ENCODE measurements at places on chromosomes 12 and 14.

- no peak for DNase-seq
Measured at GRCh38 chr12:3250576-3250975, 173.4 kb downstream of the TSPAN9 start.

- no peak for DNase-seq
Measured at GRCh38 chr12:14756334-14757143, 46.7 kb downstream of the WBP11 start.

- DNase-seq, result no peak
Measured at GRCh38 chr12:113226696-113227568, 5.7 kb downstream of the TPCN1 start.

GRCh38 chr14:91252871-91253794 lies 8.6 kb upstream of the GPR68 start:
- no peak for DNase-seq

- no peak for DNase-seq
Measured at GRCh38 chr14:81980601-81981306, 447.1 kb upstream of the SEL1L start.

GRCh38 chr12:90543374-90543773 lies 411.6 kb downstream of the CCER1 start:
- no peak for DNase-seq

DNA sequence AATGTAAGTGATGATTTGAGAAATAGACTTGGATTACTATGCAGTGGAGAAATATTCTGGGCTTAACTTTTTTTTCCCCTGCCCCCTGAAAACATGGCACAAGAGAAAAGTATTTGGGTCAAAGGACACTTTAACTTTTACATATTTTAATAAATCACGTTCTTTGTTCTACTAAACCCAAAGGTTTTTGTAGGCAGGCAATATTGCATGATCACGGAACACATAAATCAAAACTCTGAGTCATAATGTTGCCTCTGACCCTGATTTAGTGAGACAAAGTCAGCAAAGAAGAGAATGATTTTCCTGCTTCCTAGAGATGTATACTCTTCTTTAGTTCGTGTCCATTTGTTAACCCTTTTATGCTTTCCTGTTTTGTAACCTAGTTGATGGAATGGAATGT lies 38.0 kb downstream of the ABCD2 start:
- DNase-seq, result no peak

GRCh38 chr12:121720762-121721161 lies 8.2 kb downstream of the TMEM120B start:
- no peak for DNase-seq

DNA sequence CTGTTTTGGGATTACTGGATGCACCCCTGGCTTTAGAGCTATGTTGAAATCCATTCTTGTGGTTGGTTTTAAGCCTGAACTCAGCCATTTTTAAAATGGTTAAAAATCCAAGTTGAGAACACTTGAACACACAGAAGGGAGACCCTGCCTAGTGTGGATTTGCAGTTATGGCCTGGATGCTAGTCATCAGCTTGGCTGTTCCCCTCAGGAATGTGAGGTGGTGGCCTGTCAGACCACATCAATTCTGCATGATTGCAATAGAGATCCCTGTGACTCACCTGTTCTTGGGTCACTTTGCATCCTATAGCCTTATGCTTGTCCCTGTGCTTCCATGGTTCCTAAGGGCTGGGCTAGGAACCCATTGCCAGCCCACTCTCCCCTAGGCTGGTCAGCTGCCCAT lies 454.1 kb downstream of the ATP23 start:
- peak; percentile 55 for DNase-seq

- no peak for DNase-seq
Measured at GRCh38 chr14:60242429-60242828, 6.6 kb upstream of the PPM1A start.

GRCh38 chr14:103195828-103196615 lies 72.8 kb downstream of the TNFAIP2 start:
- no peak for DNase-seq

- DNase-seq, result no peak
Measured at GRCh38 chr14:40629144-40629543, 977.5 kb upstream of the LRFN5 start.

DNA sequence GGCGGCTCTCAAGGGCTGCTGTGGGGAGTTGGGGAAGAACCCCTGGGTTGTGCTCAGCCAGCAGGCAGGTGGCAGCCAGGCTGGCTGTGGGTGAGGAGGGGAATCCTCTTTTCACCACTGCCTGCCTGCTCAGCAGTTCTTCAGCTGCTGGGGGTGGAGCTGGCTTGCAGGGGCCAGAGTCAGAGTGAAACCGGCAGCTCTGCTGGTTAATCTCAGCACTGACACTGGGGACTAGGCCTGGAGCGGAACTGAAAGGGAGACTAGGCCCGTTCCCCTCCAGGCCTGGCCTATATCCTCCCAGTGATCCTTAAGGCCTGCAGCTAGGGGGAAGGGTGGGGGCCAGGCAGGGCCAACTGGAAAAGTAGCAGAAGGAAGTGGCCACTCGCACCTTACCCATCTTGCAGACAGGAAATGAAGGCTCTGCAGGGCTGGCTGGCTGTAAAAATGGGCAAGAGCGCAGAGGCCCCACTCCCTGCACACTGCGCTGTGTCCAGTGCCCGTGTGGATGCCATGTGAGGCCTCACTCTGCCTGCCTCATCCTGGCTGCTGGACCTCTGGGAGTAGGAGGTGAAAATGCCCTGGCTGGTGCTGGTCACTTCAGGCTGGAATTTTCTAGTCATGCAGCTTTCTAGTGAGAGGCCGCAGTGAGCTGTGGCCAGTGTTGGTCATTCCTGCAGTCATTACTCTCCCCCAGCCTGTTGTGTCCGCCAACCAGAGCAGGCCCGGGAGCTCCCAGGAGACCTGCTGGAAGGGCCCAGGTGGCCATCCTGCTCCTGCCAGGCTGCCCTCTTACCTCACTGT lies 39.4 kb downstream of the SH2B3 start:
- DNase-seq, result no peak

- DNase-seq, result no peak
Measured at GRCh38 chr12:122371475-122372045, 50.9 kb downstream of the CLIP1 start.

DNA sequence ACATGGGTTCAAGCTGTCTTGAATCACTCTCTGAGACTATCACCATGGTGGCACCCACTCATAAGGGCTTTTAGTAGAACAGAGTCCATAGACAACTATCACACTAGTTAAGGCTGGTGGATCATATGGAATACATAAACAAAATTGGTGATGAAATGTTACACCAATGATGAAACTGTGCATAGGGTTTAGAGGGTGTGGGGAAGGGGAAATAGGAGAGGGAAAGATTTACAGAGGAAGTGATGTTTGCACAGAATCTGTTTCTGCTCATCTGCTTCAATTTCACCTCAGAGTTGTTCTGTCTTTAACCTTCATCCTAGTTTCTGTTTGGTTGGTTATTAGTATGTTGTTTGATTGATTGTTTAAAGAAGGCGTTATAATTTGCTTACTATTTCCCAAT lies 2.4 kb upstream of the RXYLT1 start:
- DNase-seq, result no peak

GRCh38 chr12:26109343-26109881 lies 15.4 kb downstream of the BHLHE41 start:
- DNase-seq, result no peak

DNA sequence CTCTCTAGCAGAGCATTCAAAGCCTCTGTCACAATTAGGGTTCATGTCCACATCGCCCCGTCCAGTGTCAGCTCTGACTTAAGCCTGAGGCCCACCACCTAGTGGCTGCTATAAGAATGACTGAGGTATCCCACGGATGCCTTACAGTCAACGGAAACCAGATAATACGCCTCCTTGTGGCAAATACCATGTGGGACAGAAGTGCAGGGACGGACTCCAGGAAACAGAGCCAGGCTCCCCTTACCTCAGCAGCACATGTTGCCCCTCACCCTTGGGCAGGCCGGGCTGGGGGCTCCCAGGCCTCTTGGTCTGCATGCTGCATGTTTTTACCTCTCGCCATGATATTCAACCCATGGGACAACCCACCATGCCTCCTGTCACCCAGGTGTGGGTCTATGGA lies 86.3 kb downstream of the VWF start:
- DNase-seq, result peak; percentile 62

DNA sequence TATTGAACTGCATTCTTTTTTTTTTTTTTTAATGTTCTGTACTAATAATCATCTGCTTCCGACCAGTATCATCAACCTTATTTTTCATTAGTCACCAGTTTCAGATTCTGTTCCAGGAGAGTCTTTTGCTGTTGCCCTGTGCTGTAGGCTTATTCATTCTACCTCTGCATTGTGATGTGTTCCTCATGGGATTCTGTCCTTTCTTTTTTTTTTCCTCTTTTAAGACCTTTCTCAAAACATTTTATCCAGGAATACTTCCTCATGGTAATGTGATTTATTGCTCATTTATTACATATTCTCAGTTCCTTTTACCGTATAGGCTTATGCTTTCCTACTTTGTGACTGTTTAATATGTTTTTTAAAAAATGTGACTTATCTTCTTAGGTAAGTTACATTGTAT lies 4.8 kb downstream of the NDUFA9 start:
- DNase-seq, result no peak

GRCh38 chr14:69005432-69006148 lies 26.5 kb upstream of the ACTN1 start:
- DNase-seq, result peak; percentile 77

- DNase-seq, result peak; percentile 61
Measured at GRCh38 chr12:38282886-38283285, 33.7 kb upstream of the ALG10B start.

DNA sequence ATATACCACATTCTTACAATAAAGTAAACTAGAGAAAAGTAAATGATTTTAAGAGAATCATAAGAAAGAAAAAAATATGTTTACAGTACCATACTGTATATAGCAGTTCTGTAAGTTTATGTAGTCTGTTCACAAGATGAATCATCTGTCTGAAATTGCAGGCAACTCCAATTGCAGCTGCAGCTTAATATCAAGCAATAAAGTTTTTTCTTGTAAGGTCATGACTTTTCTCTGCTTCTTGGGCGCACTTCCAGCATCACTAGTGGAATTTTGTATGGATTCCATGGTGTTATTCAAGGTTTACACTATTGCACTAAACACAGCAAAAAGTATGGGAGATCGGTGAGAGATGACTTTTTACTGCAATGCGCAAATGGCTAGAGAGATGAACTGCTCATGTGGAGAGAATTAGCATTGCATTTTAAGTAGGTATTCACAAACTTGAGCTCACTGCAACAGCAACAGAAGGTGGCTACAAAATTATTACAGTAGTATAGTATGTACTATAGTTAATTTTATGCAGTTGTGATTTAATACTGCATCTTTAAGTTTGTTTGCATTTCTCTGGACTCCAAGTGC lies 445.4 kb upstream of the OR4E1 start:
- no peak for DNase-seq

GRCh38 chr12:53754188-53754585 lies 2.4 kb upstream of the CISTR start:
- no peak for DNase-seq

DNA sequence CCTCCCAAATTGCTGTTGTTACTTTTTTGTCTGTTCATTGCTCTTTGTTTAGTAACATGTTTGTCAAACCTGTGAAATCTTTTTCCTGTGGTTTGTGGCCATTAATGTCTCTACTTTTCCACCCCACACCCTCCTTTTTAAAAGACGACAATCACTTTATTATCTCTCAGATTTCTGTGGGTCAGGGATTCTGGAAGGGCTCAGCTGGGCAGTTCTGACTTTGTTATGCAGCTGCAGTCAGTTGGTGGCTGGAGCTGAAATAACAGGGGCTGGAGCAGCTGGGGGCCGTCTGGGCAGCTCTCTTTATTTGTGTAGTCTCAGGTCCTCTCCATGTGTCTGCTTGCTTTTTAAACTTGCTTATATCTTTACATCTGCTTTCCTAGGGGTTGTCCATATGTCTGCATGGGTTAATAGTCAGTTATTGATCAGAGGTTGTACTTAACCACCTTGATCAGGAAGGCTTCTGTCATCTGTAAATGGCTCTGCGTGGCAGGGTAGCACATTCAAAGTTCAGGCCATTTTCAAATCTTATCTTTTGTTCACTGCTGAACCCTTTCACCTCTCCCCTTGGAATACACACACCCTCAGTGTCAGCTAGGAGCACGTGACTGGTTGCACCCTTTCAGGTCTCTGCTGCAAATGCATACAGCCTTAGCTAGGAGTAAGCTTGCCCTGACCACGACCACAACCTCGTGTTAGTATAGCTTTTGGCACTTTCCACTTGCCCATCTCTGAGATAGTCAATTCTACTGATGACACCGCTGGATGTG lies 27.9 kb downstream of the BORCS5 start:
- no peak for DNase-seq

DNA sequence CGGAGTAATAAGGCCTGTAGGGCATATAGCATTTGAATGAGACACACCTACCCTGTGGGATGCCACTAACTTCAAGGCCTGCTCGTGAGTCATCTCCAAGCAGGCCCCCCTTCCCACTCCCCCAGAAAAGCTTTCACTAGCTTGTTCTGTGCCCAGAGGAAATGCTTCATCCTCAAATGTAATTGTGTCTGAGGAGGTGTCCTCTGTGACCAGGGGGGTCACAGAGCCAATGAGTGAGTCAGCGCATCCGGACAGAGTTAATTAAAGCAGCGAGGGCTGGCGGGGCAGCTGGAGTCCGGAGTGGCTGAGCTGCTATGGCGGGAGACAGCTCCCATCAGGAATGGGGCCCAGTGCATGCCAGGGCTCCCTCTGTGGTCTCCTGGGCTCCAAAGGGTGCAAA lies 27.0 kb upstream of the ESRRB start:
- DNase-seq, result peak; percentile 36

DNA sequence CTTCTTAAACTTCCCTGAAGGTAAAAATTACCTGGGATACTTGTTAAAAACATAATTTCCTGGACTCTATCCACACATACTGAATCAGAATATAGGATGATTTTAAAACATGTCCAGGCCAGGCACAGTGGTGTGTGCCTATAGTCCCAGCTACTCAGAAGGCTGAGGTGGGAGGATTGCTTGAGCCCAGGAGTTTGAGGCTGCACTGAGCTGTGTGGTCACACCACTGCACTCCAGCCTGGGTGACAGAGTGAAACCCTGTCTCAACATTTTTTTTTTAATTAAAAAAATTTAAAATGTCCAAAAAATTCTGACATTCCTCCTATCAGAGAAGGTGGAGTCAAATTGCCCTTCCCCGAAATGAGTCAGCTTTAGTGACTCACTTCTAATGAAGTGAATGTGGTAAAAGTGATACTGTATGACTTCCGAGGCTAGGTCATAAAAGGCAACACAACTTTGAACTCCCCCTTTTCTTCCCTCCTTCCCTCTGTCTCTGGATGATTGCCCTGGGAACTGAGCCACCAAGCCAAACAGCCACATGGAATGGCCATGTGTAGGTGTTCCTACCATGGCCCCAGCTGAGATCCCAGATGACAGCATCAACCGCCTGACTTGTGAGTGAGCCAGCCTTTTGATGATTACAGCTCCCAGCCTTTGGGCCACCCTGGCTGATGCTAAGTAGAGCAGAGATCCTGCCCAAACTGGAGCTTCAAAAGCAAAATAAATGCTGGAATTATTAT lies 36.3 kb downstream of the LIMA1 start:
- peak; percentile 98 for DNase-seq

Data from kidney glomerular epithelial cell (primary cell).